Gastrocnemius medialis (tissue), 4 donors: ENCODE measurements at places on chromosomes 5 and 9.

DNA sequence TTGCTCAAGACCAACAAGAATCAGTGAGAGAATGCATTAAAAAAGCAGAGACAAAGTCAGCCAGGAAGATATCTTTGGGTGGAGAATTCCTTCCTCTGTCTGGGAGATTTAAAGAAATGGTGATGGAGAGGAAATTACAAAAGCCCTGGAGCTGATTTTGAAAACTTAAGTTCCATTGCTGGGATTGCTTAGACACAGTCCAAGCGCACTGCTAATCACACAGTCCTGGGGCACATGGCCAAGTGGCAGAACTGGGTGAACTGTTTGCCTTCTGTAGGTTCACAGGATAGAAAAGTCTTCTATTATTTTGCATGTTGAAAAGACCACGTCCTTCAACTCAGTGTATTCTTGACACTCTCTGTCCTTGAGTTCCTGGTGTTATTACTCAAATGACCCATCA, 284.9 kb upstream of the FBXL7 start:
- DNase-seq: no peak

GRCh38 chr5:107515521-107516080, 155.1 kb downstream of the EFNA5 start:
- DNase-seq: no peak

GRCh38 chr5:82164176-82164976, 113.8 kb downstream of the RPS23 start:
- DNase-seq: no peak

DNA sequence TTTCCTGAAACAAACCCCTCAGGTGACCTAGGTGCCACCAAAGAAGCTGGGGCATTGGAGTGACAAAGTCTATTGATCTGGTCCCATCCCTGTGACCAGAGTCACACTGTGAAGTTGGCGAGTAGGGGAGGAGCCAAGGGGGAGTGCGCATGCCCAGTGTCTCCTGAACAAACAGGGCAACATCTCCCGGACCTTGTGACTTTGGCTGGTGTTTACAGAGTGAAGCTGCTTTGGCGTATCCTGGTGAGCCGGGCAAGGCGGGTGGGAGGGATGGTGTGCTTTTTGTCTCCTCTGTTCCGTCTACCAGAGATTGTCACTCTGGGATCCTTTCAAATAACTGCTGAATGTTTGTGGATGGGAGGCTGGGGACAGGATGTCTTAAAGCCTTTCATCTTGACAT, 204.5 kb downstream of the HSPA4 start:
- no peak for DNase-seq

GRCh38 chr9:134285215-134285845, 40.9 kb upstream of the RXRA start:
- no peak for DNase-seq

DNA sequence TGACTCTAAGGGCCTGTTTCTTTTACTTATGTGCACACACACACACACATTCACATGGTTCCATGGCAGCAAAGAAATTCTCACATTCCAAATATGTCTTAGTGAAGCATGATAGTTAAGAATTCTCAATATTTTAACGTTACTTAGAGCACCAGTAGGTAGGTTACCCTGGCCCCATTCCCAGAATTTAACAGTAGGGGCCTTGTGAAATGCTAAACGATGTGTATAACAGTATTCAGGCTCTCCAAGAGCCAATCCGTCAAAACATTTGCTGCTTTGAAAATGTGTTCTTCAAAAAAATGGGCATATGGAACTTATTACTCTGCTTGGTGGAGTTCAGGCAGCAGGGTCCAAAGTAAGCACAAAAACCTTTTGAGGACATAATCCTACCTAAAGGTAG, 93.7 kb upstream of the DAB2 start:
- DNase-seq: no peak

DNA sequence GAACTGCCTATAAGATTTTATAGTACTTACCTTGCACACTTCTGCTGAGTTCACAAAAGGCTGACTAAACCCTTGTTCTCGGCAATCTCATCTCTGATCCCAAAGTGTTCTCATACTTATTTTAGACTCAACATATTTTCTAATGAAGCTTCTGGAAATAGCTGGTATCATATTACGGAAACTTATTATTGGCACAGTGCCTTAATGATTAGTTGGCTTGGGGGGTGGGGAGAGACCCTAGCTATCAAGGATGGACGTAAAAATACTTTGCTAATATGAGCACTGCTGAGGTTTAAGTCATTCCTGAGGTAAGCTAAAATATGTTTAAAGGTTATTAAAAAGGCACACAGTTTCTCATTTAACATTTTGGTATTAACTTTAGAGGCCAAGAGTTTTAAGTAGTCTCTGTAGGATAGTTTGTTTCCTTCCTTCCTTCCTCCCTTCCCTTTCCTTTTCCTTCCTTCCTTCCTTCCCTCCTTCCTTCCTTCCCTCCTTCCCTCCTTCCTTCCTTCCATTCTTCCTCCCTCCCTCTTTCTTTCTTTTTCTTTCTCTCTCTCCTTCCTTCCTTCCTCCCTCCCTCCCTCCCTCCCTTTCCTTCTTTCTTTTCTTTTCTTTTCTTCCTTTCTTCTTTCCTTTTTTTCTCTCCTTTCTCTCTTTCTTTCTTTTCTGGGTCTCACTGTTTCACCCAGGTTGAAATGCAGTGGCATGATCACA, 31.5 kb downstream of the ZSWIM6 start:
- no peak for DNase-seq

DNA sequence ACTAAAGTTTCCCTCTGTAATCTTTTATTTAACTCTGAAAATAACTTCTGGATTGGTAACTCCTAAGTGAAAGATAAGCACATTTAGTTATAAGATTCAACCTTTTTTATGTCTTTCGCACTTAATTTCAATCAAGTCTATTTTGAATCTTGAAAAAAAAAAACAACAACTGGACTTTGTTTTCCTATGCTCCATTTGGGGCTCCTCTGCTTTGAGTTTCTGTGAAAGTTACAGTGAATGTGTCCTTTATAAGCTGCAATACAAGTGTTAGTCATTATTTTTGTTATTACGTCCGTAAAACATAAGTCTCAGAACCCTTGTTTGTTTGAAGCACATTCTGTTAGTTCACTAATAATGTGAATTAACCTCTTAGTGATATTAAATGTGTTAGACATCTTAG, 276.8 kb downstream of the ADAMTS6 start:
- no peak for DNase-seq

DNA sequence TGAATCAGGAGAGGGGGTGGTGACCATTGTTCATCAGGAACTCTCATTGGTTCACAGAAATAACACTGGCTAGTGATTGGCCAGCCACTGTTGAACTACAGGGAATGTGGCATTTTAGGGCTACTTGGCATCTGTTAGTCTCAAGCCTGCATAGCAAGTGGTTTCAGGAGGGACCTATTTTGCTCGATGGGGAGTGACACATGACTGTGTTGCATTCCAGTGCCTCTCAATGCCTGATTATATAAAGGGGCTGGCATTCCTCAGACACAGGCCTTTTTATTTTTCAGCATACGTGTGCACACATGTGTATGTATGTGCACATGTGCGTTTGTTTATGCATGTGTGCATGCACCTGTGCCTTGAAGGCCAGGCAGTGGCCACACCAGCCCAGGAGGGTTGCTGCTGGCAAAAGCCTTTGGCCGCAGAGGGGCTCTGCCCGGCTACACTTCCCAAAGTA, 23.2 kb downstream of the FGD3 start:
- DNase-seq: no peak

DNA sequence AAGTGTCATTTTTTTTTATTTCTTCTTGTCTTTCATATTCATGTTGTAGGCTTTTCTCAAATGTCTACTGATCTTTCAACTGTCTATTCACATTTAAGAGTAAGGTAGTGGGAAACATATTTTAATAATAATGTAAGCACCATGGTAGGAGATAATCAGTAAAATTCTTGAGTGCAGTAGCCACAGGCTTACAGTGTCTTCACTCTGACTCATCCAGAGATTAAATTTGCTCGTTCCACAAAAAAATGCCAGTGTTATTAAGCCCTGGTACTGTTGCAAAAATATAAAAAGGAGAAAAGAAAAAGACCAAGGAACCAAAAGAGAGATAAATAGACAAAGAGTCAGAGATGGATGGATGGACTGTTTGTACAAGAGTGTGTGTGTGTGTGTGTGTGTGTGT, 43.0 kb downstream of the PARP8 start:
- DNase-seq: no peak

- no peak for DNase-seq
Measured at GRCh38 chr5:14925326-14925725, 53.7 kb upstream of the ANKH start.

DNA sequence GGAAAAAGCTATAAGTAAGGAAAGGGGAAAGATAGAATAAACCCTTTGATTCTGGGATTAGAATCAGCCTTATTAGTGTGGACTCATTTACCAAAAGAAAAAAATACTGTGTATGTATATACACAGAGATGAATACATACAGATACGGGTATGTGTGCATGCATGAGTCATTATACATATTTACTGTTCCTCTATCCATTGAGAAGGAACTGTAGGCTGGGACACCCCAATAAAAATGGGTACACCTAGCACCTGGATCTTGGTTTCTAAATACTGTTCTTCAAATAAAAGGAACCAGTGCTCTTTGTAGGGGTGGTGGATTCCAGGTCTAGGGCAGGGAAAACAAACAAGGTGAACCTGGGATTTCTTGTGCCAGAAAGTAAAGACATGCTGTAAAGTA, 48.3 kb downstream of the WHRN start:
- no peak for DNase-seq

GRCh38 chr9:20300430-20301115, 321.7 kb downstream of the MLLT3 start:
- no peak for DNase-seq

DNA sequence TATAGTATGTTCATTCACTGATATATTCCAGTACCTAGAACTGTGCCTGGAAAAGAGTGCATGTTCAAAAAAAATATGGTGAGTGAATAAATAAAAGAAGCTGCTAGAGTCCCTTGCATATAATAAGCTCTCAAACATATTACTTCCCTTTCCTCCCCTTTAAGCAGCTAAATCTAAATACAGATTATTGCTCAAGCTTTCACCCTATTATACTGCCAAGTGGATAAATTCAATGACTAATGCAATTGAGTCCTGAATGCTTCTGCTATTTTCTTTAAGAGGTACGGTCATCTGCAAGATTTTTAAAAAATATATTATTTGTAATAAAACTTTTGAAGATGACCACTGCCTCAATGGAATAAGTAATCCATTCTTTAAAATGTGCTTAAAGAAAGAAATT, 248.4 kb downstream of the PLK2 start:
- no peak for DNase-seq

DNA sequence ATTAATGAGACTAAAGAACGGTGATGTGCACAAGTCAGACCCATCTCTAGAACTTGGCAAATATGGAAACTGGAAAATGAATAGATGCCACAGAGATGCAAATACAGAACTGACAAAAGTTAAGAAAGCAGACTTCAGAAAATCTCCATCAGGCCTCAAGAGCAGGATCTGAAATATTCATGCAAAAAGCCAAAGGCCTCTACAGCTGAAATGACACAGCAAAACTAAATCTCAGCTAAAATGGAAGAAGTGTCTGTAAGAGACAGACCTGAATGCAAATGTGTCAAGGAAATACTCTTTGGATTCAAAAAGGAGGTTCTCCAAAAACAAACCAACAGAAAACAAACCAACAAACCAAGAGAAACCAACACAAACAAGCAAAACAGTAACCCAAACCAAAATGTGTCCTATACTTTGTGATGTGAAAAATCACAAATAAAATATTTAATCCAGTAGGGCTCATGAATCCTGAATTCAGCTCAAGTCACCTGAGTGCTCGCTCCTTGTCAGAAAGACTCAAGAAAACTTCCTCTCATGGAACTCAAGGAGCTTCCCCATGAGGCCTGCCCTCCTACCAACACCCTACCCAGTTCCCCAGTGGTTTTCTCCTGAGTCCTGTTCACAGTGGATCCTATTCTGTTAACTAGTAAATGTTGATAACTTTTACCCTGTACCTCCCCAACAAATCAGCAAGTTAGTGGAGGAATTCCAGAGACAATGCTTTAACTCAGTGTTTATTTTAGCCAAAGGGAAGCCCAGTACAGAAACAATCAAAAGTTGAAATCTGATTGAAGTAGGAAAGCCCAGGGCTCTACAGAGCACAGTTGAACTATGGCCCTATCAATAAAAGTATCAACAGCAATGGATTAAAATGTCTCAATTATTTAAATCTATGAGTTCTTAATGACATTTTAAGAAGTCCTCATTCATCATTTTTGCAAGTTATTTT, 14.6 kb downstream of the MRPS27 start:
- no peak for DNase-seq

GRCh38 chr9:8570776-8571175, 771.2 kb upstream of the DMAC1 start:
- DNase-seq: no peak

DNA sequence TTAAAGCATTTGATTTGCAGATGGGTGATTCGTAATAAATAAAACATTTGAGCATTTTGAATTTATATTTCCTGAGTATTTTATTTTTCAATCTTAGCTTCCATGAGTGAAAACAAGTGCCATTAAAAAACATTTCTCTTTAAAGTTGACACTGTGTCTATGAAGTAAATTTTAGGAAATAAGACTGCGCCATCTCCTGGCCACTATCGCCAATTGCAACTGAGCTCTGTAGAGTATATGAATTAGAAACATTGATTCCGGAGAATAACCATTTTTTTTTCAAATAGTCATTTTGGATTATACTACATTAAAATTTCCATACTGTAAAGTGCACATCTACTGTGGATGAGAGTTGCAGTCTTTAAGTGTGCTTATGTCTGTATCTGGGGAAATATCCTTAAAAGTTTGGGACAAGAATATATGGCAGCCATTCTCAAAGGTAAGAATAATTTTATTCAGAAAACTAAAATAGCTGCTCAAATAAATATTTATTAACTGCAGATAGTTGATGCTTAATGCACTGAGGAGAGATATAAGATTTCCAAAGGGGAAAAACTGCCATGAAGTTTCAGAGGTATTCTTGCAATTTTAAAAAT, 5.9 kb downstream of the DMRTA1 start:
- DNase-seq: no peak

DNA sequence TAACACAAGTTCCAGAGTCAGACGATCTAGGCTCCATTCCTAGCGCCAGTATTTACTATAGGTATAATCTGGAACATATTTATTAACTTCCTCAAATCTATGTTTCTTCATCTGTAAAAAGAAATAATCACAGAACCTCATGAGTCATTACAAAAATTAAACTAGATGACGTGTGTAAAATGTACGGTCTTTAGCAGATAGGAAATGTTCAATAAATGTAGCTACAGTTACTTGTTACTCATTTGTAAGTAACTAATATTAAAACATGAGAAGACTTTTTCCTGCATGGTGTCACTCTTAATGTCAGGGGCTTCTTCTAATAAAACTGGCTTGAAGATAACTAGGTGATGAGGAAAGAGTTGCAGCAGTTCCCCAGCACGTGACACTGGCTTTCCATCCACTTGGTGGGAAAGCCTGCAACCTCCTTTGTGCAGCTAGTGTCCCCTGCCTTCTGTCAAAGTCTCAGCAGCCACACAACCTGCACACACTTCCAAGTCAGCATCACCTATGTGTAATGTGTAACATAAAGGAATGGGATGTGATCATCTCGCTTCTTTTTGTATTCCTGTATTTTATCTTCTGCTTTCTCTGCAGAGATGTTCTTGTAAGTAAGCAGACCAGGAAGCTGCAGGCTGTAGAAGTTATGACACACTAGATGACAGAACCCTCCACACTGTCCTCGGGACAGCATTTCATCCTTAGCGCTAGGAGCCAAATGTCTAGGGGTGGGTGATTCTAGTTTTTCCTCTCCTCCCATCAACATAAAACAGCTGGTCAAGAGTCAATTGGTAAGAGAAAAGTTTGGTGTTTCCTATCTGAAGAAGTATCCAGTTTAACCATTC, 1.8 kb upstream of the JAKMIP2 start:
- DNase-seq: no peak

GRCh38 chr9:19940811-19941535, 152.1 kb upstream of the SLC24A2 start:
- DNase-seq: no peak

GRCh38 chr5:53453898-53454718, 26.3 kb upstream of the FST start:
- DNase-seq: no peak
